Retina (tissue), 1 donor: ENCODE measurements at places on chromosomes 3 and 15.
A peak's percentile ranks its signal among the peaks of the same experiment; 100 is the strongest.

GRCh38 chr15:65085990-65086679 is 9.6 kb downstream of the KBTBD13 start:
- DNase-seq: no peak

- no peak for DNase-seq
These were observed 29.6 kb upstream of the SELENOK start for GRCh38 chr3:53921296-53921695.

DNA sequence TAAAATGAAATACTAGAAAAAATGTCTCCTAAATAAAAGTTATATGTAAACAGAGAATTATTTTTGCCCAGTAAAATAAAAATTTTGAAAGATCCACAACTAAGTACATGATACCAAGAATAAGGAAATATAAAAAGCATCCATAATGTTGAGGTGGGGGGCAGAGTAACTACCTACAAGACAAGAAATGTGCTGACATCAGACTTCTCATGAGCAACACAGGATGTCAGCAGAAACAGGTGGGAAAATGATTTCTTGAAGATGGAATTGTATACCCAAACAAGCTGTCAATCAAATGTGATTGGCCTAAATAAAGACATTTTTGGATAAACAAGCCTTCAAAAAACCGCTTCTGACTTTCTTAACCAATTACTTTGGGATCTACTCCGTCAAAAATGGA is 143.9 kb upstream of the LIPC start:
- DNase-seq: no peak

GRCh38 chr3:140113996-140114788 is 179.2 kb downstream of the CLSTN2 start:
- no peak for DNase-seq

GRCh38 chr3:100756441-100756840 is 47.1 kb downstream of the TFG start:
- DNase-seq: no peak

DNA sequence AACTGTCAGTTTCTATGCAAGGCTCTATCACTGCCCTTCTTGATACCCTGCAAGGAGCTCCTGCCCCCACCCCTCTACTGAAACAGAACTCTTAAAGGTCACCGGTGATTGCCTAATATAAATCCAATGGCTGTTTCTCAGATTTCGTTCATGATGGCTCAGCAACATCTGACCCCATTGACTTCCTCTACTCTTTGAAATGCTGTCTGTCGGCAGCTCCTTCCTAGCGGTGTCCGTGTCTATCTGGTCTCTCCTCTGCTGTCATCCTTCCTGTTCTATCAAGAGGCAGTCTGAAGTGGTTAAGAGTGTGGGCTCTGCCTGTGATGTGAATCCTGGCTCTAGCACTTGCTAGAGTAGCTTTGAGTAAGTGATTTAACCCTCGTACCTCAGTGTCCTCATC is 5.5 kb downstream of the TMEM266 start:
- DNase-seq: no peak

DNA sequence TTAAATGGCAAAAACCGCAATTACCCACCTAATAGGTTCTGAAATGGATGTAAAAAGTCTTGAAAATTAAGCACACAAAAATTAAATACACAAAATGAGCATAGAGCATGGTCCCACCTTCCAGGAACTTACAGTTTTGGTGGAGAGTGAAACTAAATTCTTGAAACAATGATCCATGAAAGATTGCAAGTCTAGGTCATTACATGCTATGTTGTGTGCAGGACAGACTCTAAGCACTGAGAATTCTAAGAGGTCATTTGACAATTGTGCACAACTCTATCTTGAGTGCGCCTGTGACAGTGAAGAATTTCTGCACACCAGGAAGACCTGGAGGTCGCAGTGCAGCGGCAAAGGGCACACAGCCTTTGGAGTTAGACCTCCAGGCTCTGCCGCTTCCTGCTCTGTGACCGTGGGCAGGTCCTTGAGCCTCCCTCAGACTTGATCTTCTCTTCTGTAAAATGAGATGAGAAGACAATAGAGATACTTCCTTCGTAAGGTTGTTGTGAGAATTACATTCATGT is 153.3 kb upstream of the TPM1 start:
- no peak for DNase-seq

- no peak for DNase-seq
These were observed 54.8 kb upstream of the LARS2 start for GRCh38 chr3:45333549-45333948.

- no peak for DNase-seq
These were observed 6.7 kb downstream of the LPCAT4 start for GRCh38 chr15:34360298-34360697.

DNA sequence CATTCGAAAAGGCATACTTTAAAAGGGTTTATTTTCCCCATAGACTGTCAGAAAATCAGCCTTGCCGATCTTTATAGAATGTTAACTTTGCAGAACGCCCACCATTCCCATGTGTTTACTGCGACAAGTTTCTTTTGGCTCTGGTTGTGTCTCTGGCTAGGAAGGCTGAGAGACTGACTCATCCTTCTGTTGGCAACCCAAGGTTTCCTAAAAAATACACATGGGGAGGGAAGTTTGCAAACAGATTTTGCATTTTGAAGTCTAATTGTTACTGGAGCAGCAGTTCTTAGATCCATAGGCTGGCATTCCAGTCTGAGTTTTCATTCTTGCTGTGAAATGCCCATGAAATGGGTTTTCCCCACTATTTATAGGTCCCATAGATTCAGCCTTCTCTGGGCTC is 37.9 kb upstream of the MINAR1 start:
- no peak for DNase-seq

DNA sequence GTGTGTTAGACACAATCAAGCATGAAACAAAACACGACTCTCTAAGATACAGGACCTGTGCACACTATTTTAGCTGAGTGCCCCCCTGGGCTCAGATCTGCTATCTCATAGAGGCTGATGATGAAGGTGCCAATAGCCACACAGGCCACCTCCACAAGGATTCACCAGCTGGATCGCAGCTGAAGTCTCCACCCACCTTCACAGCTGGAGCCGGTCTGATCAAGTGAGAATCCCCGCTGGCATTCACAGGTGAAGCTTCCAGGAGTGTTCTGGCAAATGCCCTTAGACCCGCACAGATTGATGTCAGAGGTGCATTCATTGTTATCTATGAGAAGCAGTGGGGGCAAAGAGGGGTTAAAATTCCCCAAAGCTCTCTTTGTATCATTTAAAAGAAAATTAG is 90.1 kb downstream of the DUT start:
- no peak for DNase-seq

- DNase-seq: no peak
These were observed 88.5 kb upstream of the LRRFIP2 start for GRCh38 chr3:37262816-37263393.

- DNase-seq: no peak
These were observed 12.5 kb downstream of the CHDH start for GRCh38 chr3:53833700-53834099.

GRCh38 chr3:167032267-167032876 is 347.7 kb downstream of the ZBBX start:
- DNase-seq: peak; percentile 45

DNA sequence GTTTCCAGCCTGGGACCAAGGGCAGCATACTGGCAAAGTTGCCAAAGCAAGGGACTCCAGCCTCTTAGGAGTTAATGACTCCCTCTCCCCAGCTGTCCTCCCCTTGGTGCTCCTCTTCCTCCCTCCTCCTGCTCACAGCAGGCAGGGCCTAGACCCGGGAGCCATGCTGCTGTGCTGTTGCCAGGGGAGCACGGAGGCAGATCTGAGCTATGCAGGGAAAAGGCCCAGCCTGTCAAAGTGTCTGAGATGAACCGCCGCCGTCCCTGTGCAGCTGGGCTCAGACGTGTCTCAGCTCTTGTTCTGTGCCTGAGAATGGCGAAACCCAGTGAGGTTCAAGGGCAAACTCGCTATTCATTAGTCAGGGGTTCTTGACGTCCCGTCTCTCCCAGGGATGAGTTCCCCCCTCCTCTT is 60.8 kb upstream of the POLG start:
- no peak for DNase-seq

DNA sequence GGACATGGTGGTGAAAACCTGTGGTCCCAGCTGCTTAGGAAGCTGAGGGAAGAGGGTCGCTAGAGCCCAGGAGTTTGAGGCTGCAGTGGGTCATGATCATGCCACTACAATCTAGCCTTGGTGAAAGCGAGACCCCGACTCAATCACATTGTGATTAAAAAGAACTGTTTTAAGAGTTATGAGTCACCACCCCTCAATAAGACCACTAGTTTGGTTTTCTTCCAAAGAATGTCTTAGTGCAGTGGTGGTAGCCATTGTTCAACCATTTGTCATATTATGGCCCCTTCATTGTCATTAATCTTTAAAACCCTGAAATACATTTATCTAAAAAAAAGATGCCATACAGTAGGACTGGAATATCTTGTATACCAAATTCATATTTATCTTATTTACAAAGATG is 48.8 kb downstream of the BLM start:
- no peak for DNase-seq

- DNase-seq: no peak
These were observed 74.0 kb downstream of the POLR2M start for GRCh38 chr15:57780471-57780870.

- no peak for DNase-seq
These were observed 77.0 kb downstream of the CCK start for GRCh38 chr3:42189001-42189460.

GRCh38 chr15:74007820-74008371 is 13.4 kb downstream of the PML start:
- DNase-seq: no peak

DNA sequence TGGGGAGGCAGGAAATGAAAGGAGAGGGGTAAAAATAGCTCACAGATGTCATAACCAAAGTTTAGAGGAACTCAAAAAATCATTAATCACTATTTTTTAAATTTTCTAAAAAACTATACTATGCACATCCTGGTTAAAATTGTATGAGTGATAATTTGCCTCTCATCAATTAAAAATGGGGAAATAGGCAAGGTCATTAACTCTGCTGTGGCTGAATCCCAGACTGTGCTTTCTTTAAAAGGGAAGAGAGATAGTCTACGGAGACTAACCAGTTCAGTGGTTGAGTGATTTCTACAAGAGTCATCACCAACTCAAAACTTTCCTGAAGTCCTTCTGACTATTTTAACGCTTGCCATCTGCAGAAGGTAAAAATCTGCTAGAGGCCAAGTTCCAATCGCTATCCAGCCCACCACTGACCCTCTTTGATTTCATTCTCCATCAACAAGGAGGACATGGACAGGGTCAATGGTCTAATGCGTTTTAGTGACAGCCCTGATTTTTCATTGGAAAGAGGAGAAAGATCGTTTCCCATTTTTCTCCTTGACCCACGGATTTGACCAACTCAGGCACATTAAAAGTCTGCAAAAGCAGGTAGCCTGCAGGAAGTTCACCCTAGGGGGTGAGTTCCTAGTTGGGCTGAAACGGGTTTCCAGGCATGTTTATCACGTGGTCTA is 850 bp downstream of the SUCLG2 start:
- no peak for DNase-seq
